ENCODE measurements at places on chromosomes 4 and X. TPM values are rescaled to one million over a fixed set of nuclear protein-coding genes. Genes with fewer than 3 reads are reported as not detected.

GRCh38 chr4:86661006-86661405 is 66.9 kb downstream of the PTPN13 start:
- DNase-seq = no peak

Gene NPY2R
- 3.6 TPM for total RNA-seq

- no peak for DNase-seq
Observed at GRCh38 chrX:24513416-24513815, 48.3 kb downstream of the PDK3 start.

DNA sequence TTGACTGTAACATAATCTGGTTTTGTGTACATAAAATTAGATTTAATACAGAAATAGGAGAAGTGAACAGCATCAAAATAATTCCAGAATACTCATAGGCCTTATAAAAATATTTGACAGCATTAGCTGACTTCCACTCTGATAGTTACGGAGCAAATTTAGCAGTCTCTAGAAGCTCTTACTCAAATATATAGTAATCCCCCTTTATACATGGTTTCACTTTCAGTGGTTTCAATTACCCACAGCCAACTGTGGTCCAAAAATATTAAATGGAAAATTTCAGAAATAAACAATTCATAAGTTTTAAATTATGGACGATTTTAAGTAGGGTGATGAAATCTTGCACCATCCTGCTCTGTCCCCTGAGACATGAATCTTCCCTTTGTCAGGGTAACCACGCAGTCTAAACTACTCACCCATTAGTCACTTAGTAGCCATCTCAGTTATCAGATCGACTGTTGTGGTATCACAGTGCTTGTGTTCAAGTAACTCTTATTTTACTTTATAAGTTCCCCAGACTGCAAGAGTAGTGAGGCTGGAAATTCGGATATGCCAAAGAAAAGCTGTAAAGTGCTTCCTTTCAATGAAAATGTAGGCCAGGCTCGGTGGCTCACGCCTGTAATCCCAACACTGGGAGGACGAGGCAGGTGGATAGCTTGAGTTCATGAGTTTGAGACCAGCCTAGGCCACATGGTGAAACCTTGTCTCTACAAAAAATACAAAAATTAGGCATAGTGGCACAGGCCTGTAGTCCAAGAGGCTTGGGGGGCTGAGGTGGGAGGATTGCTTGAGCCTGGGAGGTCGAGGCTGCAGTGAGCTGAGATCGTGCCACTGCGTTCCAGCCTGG is 17.2 kb upstream of the RTL9 start:
- no peak for DNase-seq

DNA sequence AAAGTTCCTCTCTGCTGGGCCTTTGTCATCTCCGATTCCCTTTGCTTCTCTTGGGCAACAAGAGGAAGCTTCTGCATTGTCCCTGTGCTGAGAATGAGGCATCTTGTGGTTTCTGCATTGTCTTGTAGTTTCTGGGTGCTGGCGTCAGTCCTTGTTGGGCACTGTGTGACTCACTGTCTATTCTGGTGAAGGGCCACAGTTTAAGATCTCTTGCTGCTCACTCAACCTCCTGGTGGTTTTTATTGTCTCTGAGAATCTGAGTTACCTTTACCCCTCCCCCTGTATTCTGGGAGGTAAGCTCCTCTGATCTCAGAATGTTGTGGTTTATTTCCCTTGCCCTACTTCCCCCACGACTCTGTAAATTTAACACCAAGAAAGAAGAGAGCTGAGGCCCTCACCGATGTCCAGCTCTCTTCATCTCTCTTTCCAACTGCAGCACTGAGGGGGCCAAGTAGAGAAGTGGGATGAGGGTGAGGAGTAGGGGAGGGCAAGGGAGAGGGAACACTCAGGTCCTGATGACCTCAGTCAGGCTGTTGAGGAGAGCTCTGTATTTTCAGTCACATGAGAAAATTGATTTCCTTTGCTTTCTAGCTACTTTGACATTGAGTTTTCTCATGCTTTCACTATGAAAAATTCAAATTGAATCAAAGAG is 441.6 kb upstream of the PITX2 start:
- no peak for DNase-seq

- DNase-seq = no peak
Observed at GRCh38 chrX:19156186-19156585, 33.9 kb upstream of the ADGRG2 start.

DNA sequence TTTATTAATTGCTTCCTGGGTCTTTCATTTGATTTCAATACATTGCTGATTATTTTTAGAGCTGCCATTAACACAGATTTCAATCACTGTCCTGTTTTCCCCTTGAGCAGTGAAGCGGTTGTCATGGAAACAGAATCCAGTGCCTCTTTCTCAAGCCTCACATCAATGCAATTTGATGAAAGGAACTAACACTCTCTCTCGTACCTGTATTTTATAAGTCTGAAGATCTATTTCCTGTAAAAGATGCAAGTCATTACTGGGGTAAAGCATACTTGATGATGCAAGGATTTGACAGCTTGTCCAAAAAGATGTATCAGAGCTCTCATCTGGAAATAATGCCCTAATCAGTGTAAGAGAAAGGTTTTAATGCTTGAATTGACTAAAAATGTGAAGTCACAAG is 17.9 kb upstream of the GASK1B start:
- DNase-seq = no peak

Gene ADH4
- total RNA-seq = not detected

DNA sequence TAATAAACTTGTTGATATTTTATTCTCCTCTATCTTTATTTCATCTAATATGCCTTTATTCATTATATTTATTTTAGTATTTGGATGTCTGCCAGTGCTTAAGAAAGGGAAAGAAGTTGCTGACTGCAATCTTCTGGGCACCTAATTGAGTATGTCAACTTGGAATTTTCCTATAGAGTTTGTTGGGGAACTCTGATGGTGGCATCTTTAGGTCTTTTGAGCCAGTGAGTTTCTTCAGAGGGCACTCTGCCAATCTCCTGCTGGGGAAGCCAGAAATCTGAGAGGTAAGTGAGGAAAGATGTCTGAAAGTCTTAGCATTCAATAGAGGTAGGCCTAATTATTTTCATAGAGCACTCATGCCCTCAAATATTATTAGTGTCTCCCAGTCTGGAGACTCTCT is 475.0 kb downstream of the GABRG1 start:
- DNase-seq = no peak

Gene BST1
- 12.6 TPM for total RNA-seq

DNA sequence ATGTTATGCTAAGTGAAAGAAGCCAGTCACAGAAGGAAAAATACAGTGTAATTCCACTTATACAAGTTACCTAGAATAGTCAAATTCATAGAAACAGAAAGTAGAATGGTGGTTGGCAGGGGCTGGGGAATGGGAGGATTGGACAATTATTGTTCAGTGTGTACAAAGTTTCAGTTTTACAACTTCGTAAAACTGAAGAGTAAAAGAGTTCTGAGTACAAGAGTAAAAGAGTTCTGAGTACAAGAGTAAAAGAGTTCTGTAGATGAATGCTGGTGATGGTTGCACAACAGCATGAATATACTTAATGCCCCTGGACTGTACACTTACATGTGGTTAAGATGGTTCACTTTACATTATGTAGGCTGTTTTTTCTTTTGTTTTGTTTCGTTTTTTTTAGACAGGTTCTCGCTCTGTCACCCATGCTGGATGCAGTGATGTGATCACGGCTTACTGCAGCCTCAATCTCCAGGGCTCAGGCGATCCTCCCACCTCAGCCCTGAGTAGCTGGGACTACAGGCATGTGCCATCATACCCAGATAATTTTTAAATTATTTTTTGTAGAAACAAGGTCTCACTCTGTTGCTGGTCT is 230.9 kb downstream of the SOWAHB start:
- DNase-seq = no peak
